ENCODE measurements at places on chromosomes 1 and 21.

- DNase-seq = no peak
These were observed 111.2 kb upstream of the ADGRL2 start for GRCh38 chr1:81689531-81689941.

GRCh38 chr21:45546636-45547544, 4.7 kb upstream of the SLC19A1 start:
- no peak for DNase-seq

DNA sequence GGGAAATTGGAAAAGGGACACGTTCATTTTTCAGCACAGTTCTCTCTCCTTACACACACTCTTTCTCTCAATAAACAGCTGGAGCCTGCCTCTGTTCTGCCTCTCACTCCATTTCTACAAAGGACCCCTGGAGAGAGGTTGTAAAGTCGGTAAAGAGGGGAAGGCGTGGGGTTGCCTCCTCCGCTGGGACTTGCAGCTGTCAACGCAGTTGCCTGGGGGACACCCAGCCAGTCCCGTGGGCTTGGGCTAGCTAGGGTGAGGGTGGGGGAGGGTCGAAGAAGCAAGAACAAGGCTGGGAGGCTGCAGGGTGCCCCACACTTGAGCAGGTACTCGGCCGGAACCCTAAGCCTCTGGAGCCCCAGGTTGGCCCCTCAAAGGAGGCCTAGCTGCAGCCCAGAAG, 27.6 kb downstream of the C1orf216 start:
- no peak for DNase-seq

GRCh38 chr1:155424091-155424490, 103.4 kb downstream of the RUSC1 start:
- DNase-seq = no peak

DNA sequence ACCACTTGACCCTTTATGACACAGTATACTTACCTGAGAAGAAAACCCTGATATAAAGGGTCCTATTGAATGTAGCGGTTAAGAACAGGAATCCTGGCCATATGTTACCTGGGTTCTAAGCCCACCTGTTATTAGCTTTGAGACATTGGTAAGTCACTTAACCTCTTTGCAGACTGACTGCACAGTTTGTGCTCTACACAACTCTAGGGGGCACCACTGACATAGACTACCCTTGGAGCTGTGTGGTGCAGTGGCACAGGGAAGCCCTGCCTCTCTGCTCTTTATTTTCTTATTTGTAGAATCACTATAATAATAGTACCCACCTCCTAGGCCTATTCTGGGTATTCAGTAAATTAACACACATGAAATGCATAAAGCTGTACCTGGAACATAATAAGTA, 165.6 kb downstream of the C1orf94 start:
- no peak for DNase-seq

- no peak for DNase-seq
These were observed 78.6 kb downstream of the RGS2 start for GRCh38 chr1:192887426-192887825.

GRCh38 chr1:56380531-56380930, 198.8 kb downstream of the PLPP3 start:
- DNase-seq = no peak

Measured in skin of body (tissue), 3 donors.